ENCODE measurements at places on chromosomes 3 and 15.

- DNase-seq: no peak
Observed at GRCh38 chr3:72724070-72724469, 124.2 kb downstream of the SHQ1 start.

GRCh38 chr3:134486577-134487041, 752 bp downstream of the CEP63 start:
- DNase-seq: peak; percentile 18

GRCh38 chr3:184145111-184145524, 10.0 kb downstream of the EIF2B5 start:
- peak; percentile 27 for DNase-seq

GRCh38 chr3:95711789-95712188, 1102.6 kb upstream of the EPHA6 start:
- no peak for DNase-seq

DNA sequence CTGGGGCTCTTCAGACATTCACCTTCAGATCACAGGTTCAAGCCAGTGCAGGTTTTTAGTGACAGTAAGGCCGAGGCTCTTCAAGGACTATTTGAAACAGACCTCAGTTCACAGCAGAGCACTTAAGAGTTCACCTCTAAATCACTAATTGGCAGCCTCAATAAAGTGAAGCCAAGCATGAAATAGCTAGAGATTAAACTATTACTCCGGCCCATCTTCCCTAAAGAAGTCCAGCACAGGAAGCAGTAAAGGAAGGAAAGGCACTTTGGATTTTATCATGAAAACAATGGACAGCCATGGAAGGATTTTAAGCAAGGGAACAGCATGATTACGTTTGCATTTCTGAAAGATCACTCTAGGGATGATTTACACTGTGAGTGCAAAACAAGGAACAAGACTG, 27.6 kb upstream of the ARL6 start:
- DNase-seq: no peak

- DNase-seq: no peak
Observed at GRCh38 chr15:66885281-66885915, 180.0 kb upstream of the SMAD3 start.

- no peak for DNase-seq
Observed at GRCh38 chr3:72100080-72100511, 315.1 kb upstream of the PROK2 start.
